Trophoblast cell (in vitro differentiated cells and primary cell): ENCODE measurements at places on chromosomes 2 and 18.

GRCh38 chr2:55033076-55033742, 17.0 kb downstream of the RTN4 start:
- no peak for DNase-seq
- peaks cover 5% of the 10 kb centered on the region for H3K36me3 ChIP-seq
- H3K27me3 ChIP-seq: no peaks in the 10 kb centered on the region
- H3K4me1 ChIP-seq: peaks cover 2% of the 10 kb centered on the region
- H3K4me3 ChIP-seq: no peak overlapping the region

DNA sequence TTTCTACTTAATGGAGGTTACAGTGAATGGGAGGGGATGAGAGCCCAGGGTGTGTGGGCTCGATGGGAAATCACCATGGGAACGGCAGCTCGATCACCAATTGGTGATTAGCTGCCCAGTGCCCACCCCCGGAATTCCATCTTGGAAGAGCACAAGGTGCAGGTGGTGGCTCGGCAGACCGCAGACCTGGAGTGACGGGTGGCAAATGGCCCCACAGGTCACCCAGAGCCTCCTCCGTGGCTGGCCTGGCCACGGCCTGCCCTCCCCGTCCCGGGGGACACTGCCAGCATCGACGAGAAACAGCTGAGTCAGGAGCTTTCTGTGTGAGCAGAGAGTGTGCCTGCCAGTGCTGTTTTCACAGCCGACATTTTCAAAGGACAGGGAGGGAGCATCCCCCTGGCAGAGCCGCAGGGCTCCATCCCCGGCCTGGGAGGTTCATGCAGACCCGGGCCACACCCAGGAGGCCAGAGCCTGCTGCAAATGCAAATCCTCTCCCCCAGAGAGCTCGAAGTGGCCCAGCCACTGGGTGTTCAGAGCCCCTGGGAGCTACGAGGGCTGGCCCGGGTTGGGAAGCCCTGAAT, 176.4 kb upstream of the MYT1L start:
- no peaks in the 10 kb centered on the region for H3K36me3 ChIP-seq
- H3K4me1 ChIP-seq: no peaks in the 10 kb centered on the region
- H3K27me3 ChIP-seq: no peaks in the 10 kb centered on the region
- no peak overlapping the region for H3K27ac ChIP-seq
- H3K4me3 ChIP-seq: no peak overlapping the region

DNA sequence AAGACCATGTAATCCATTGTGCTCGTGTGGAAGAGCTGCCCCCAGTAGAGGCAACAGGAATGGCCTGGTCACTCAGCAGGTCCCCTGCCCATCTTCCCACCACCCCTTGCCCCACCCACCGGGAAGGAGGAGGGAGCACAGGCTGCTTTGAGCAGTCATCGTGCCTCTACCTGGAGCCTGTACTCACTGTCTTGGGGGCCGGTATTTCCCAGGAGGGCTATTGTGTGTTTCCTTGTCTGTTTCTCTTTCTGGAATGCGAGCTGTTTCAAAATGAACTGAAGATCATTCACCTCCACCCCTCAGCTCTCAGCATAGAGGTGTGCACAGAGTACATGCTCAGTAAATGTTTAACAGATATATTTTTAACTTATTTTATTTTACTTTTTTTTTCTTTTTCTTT, 7.7 kb upstream of the AMMECR1L start:
- no peak overlapping the region for H3K27ac ChIP-seq
- H3K27me3 ChIP-seq: no peaks in the 10 kb centered on the region
- no peak overlapping the region for H3K4me3 ChIP-seq
- H3K4me1 ChIP-seq: no peaks in the 10 kb centered on the region
- H3K36me3 ChIP-seq: no peaks in the 10 kb centered on the region

DNA sequence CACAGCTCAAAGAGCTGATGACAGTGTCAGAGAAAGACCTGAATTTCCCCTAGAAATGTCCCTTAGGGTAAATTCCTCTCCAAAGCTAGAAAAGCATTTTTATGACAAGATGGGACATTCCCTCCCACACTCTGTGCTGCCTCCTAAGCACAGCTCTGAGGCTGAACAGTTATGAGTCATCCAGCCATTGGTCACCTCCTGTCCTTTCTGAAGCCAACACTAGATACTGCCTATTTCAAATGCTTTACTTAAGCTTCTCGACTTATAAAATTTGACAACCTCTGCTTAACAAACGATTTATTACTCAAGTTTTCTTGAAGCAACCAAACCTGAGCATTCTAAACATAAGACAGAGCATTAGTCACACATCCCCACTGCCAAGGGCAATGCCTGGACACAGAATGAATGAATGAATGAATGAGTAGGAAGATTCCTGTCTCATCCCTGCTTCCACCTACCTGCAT, 35.4 kb downstream of the B4GALT6 start:
- peaks cover 15% of the 10 kb centered on the region for H3K4me1 ChIP-seq
- H3K36me3 ChIP-seq: peaks cover 2% of the 10 kb centered on the region
- H3K27ac ChIP-seq: peak overlapping the region; percentile 69
- DNase-seq: peak; percentile 92
- H3K27me3 ChIP-seq: no peaks in the 10 kb centered on the region
- no peak overlapping the region for H3K4me3 ChIP-seq

- no peak for DNase-seq
- no peaks in the 10 kb centered on the region for H3K27me3 ChIP-seq
- no peak overlapping the region for H3K27ac ChIP-seq
Measured at GRCh38 chr2:107402330-107402729, 424.4 kb upstream of the RGPD4 start.

DNA sequence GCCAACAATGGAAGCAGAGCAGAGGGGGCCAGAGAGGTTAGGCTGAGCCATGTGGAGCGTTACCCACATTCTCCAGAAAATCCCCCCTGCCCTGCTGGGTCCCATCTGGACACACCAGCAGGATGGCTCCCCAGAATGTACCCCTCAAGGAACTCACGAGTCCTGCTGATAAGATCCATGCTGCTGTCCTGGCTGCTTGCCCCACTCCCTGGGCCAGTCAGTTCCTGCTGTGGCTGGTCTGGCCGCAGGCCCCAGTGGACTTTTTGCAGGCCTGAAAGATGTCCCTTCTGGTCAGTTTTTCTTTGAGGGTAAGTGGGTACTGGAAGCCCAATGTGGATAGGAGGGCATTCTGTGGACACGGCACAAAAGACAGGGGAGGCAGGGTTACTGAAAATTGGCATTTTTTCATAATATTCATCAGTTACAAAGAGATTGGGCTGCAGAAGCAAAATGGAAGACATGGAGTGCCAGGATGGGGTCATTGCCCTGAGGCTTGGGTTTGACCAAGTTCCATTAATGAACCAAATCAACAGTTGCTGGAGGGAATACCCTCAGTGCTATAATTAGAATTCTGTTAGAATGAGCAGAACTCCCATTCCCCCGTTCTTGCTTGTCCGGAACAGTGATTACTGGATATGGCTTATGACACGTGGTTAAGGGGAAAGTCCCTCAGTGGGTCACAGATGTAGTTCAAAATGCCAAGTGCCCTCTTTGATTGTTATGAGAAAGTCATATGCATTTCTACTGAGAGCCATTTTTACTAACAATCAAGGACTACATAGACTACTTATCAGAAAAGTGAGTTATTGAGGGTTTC, 38.7 kb downstream of the SLC4A5 start:
- no peak overlapping the region for H3K4me3 ChIP-seq
- no peak for DNase-seq
- no peaks in the 10 kb centered on the region for H3K27me3 ChIP-seq
- no peaks in the 10 kb centered on the region for H3K36me3 ChIP-seq
- H3K27ac ChIP-seq: no peak overlapping the region
- no peaks in the 10 kb centered on the region for H3K4me1 ChIP-seq

DNA sequence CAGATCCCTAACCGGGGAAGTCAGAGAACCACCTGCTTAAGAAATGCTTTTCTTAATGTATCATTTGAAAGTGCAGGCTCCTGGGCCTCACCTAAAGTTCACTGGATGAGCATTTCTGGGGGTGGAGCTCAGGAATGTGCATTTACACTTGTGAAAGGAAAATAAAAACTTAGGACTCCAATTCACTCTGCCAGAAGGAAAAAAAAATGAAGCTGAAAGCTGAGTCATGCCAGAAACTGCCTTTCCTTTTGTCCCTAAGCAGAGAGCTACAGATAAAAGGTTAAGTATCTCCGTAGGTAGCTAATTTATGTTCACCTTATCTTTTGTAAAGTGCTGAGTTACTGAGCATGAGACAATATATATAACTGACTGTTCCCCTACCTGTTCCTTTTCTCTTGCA, 229.5 kb upstream of the MEX3C start:
- H3K4me1 ChIP-seq: no peaks in the 10 kb centered on the region
- H3K27me3 ChIP-seq: no peaks in the 10 kb centered on the region
- H3K36me3 ChIP-seq: no peaks in the 10 kb centered on the region
- H3K4me3 ChIP-seq: no peak overlapping the region
- no peak for DNase-seq

DNA sequence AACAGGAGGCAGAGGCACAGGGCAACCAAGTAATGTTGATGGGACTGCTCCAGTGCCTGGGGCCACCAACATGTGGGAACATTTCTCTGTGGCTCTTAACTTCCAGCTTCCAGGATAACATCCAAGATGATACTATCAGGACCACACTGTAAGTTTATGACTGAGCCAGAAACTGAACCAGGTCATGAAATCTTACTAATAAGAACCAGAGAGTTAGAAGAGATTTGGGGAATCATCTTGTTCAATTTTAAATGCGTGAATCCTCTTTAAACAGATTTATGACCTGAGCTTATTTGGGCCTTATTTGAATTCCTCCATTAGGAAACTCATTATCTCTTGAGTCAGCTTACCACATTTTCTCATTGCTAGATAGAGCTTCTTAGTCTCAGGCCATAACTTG, 45.0 kb downstream of the MAP2 start:
- no peak overlapping the region for H3K27ac ChIP-seq
- no peaks in the 10 kb centered on the region for H3K27me3 ChIP-seq

DNA sequence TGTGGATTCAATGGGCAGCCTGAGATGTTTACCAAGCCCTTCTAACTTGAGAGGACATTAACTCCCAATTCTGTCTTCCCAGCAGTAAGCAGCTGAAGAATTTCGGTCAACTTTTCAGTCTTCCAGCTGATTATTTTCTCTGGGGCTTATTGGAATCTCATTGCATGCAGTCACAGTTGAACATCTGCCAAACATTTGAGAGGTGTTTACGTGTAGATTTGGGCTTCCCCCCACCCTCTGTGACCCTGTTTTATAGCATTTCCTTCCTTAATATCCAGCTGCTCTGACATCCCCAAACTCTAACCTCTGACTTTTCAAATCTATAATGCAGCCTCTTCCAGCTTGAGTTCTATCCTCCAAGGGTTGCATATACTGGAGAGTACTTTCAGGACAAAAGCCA, 16.5 kb upstream of the VIT start:
- H3K27me3 ChIP-seq: no peaks in the 10 kb centered on the region
- H3K36me3 ChIP-seq: no peaks in the 10 kb centered on the region
- H3K4me1 ChIP-seq: no peaks in the 10 kb centered on the region
- H3K4me3 ChIP-seq: no peak overlapping the region
- DNase-seq: no peak

DNA sequence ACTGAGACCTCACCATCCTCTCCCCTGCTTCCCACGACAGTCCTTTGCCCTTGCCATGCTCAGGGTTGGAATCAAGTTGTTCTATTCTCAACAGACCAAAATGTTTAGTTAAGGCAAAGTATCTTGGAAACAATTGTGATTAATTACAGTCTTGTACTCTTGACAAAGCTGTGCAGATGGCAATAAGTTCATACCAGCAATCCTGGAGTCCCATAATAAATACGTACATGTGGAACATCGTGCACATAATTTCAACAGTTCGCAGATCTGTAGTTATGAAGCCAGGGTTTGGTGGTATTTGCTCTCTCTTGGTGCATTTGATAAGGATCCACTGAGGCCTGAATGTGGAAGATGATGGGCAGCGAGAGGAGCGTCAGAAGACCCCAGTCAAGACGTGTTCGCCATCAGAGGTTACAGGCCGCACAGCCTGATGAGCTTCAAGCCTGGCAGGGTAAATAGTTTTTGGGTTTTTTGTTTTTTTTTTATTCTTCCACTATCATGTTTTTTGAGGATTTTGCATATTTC, 52.9 kb upstream of the EML6 start:
- no peak overlapping the region for H3K27ac ChIP-seq
- DNase-seq: no peak
- no peak overlapping the region for H3K4me3 ChIP-seq
- no peaks in the 10 kb centered on the region for H3K27me3 ChIP-seq
- peaks cover 12% of the 10 kb centered on the region for H3K4me1 ChIP-seq
- peaks cover 22% of the 10 kb centered on the region for H3K36me3 ChIP-seq

DNA sequence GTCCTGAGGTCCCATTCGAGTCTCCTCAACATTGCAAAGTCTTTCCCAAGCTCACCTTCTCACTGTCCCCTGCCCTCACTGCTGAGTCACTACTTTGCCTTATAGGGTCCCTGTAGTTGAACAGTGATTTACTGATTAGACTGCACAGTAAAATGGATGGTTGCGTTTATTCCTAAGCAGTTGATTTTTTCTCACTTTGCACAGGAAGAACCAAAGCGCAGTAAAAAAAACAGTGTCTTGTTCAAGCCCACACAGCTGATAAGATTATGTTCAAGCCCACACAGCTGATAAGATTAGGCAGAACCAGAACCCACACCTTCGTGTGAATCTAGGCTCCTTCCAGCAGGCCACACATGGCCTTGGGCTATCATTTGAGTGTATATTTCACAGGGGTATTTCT, 215.3 kb upstream of the COPS8 start:
- no peak overlapping the region for H3K4me3 ChIP-seq
- H3K4me1 ChIP-seq: peaks cover 21% of the 10 kb centered on the region
- peaks cover 2% of the 10 kb centered on the region for H3K36me3 ChIP-seq
- no peak for DNase-seq
- no peak overlapping the region for H3K27ac ChIP-seq
- H3K27me3 ChIP-seq: no peaks in the 10 kb centered on the region

GRCh38 chr2:10499911-10500521, 51.9 kb upstream of the ODC1 start:
- H3K36me3 ChIP-seq: no peaks in the 10 kb centered on the region
- no peak overlapping the region for H3K27ac ChIP-seq
- no peaks in the 10 kb centered on the region for H3K27me3 ChIP-seq
- H3K4me3 ChIP-seq: no peak overlapping the region
- no peaks in the 10 kb centered on the region for H3K4me1 ChIP-seq

- H3K27ac ChIP-seq: peak overlapping the region; percentile 11
- H3K4me1 ChIP-seq: no peaks in the 10 kb centered on the region
- H3K27me3 ChIP-seq: no peaks in the 10 kb centered on the region
- DNase-seq: no peak
Measured at GRCh38 chr2:48356701-48357325, 173.1 kb upstream of the STON1 start.

GRCh38 chr18:58336605-58337004, 292.3 kb downstream of the ALPK2 start:
- no peak for DNase-seq
- peaks cover 3% of the 10 kb centered on the region for H3K4me1 ChIP-seq
- no peaks in the 10 kb centered on the region for H3K27me3 ChIP-seq
- no peak overlapping the region for H3K27ac ChIP-seq
